ENCODE measurements at places on chromosomes 3 and 15.

- DNase-seq = no peak
Measured at GRCh38 chr15:59104602-59104911, 389 bp upstream of the CCNB2 start.

DNA sequence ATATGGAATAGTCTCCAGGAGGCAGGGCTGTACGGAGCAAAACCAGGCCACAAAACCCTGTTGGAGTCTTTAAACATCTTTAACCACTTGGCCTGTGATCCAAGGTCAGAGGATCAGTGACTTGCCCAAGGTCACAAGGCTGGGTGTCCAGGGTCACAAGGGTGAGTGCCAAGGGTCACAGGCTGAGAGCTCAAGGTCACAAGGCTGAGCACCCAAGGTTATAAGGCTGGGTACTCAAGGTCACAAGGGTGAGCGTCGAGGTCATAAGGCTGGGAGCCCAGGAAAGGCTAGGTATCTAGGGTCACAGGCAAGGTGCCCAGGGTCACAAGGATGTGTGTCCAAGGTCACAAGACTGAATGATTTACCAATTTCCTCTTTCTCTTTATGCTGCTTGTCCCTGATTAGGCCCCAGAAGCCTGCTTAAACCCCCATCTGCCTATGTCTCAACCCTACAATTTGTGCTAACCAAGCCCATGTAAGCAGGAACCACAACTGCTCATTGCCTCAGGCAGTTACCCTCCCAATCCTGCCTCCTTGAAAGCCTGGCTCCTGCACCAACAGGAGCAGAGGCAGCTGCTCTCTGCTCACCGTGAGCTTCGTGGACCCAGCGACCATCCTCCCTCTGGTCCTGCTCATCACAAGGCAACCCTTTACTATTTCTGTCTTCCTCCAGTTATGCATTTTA, 51.5 kb downstream of the MGLL start:
- no peak for DNase-seq

- DNase-seq = no peak
Measured at GRCh38 chr15:39487458-39487735, 93.5 kb upstream of the THBS1 start.

DNA sequence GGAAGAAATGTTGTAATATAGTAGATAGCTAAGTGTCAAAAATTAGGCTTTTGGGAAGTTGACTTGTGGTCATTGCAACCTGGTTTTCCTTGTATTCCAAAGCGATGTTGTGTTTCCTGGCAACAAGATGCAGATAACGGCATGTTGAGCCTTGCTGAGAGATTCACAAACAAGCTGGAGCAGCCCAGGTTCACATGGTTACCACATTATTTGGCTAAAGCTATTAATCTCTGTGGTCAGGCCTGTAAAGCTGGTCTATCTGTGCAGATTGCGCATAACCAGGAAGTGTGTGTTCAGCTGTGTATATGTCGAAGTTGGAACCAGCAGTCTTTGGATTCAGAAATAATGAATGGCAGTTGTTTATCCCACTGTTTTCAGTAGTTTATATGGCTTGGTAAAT, 6.6 kb downstream of the TIPARP start:
- no peak for DNase-seq

- DNase-seq = no peak
Measured at GRCh38 chr3:118818386-118818785, 216.3 kb downstream of the IGSF11 start.

DNA sequence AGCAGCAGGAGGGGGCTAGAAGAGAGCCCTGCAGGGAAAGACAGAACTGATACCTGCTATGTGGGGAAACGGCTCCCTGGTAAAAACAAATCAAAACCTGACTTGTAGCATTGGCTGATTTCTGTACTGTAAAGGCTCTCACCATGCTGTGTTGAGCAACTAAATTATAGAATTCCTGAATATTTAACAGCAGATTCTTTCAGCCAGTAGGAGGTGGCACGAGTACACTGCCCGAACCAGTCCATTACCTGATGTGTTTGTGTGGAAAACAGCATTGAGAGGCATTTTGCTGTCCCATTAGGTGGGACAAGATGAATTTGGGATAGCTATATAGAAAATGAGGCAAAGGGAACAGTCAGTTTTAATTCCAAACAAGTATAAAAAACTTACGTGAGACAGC, 201.2 kb downstream of the ATP10A start:
- no peak for DNase-seq

- peak; percentile 65 for DNase-seq
Measured at GRCh38 chr15:40367686-40368611, 9.9 kb downstream of the DISP2 start.

- DNase-seq = no peak
Measured at GRCh38 chr15:76204109-76204845, 107.0 kb downstream of the ETFA start.

DNA sequence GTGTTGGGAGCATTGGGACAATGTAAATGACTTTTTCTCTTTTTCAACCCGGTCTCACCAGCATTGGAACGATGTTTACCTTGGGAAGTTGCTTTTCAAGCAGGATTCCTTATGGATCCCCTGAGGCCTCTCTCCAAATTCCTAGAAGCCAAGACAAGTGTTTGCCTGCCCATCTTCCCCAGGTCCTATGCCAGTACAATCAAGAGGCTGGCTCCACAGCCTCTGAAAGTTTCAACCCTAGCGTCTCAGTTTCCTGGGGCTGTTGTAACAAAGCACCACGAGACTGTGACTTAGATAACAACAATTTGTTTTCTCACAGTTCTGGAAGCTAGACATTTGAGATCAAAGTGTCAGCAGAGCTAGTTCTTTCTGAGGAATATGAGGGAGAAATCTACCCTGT, 347.2 kb upstream of the UMPS start:
- no peak for DNase-seq

DNA sequence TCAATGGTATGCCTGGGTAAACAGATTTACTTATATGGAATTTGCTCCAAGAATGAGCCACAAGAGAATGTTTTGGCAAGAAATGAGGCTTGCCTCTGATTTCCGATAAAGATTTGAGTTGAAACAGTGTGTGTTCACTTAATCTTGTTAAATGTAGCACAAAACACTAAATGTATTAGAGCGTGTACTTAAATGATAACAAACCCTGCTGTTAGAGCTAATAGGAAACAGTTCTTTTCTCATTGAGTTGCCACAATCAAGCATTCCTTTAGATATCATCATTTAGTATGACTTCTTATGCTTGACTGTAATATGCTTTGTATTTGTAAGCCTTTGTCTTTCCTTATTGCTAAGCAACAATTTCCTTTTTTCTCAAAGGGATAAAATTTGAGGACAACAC, 353.6 kb upstream of the ZNF717 start:
- no peak for DNase-seq

- no peak for DNase-seq
Measured at GRCh38 chr3:188931036-188931435, 240.7 kb upstream of the TPRG1 start.

GRCh38 chr3:70040386-70040785, 40.9 kb downstream of the SAMMSON start:
- no peak for DNase-seq

DNA sequence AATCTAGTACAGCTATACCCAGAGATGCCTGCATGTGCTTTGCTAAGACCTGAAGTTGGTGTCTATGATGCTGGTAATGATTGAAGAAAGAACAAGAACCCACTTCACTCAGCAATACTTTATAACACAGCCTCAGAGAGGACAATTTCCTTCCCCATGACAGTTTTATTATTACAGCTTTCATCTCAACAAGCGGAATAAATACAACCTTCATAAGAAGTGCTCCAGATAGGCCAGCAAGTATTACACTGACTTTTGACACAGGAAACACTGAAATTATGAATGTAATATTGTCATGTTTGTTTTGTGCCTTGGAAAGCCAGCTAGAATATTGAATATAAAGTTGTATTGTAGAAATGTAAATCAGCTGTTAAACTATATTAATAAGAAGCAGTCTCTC, 557.4 kb upstream of the ARPP21 start:
- DNase-seq = no peak

- DNase-seq = no peak
Measured at GRCh38 chr3:52712291-52713212, 6.6 kb downstream of the SPCS1 start.

DNA sequence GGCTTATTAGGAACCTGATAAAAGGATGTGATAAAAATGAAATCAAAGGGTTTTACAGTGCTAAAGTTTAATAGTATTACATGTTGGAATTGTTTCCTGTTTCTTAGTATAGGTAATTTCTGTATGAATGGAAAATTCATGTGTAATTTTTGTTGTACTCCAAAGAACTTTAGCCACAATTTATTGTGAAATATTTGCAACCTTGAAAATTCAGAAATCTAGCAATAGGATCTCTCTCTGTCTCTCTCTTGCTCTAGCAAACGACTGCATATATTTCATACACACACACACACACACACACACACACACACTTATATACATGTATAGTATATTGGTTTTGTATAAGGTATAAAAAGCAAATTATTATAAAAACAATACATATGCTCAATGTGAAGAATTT, 59.6 kb downstream of the PIAS1 start:
- no peak for DNase-seq

GRCh38 chr3:46856576-46857471, 6.4 kb downstream of the MYL3 start:
- DNase-seq = no peak

GRCh38 chr3:82354228-82354627, 592.8 kb upstream of the GBE1 start:
- no peak for DNase-seq

- no peak for DNase-seq
Measured at GRCh38 chr15:35963326-35963725, 417.4 kb upstream of the DPH6 start.

DNA sequence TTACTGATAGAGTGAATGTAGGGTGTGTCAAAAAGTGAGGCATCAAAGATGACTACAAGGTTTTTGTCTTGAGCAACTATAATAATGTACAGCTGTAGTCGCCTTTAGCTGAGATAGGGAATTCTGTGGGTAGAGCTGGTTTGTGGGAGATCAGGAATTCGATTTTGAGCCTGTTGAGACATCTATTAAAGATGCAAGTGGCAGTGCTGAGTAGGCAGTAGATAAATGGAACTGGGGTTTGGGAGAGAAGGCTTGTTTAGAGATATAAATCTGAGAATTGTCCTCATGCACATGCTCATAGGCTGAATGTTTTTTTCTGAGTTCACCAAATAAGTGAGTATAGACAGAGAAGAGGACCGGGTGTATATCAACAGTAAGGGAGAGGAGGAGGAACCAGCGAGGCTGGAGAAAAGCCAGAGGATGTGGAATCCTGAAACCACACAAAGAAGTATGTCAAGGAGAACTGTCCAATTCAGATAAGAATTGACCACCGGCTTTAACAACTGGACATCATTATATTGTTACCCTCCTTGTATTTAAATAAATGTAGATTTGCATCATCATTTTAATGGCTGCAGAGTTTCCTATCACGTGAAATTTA, 146.0 kb upstream of the TNIK start:
- DNase-seq = no peak

- no peak for DNase-seq
Measured at GRCh38 chr3:194285024-194285849, 65.9 kb downstream of the CPN2 start.

DNA sequence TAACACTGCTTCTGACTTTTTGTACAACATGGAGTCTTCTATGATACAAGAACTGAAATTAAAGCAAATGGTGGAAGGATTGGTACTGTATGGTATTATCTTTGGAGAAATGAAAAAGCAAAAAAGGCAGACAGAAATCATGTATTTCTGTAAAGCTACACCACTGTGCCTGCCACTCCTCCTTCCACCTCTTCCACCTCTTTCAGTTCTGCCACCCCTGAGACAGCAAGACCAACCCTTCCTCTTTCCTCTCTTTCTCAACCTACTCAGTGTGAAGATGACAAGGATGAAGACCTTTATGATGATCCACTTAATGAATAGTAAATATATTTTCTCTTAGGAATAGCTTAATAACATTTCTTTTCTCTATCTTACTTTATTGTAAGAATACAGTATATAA, 57.0 kb downstream of the CD200 start:
- DNase-seq = no peak

- DNase-seq = peak; percentile 39
Measured at GRCh38 chr3:98557324-98558010, 25.7 kb downstream of the GPR15 start.

DNA sequence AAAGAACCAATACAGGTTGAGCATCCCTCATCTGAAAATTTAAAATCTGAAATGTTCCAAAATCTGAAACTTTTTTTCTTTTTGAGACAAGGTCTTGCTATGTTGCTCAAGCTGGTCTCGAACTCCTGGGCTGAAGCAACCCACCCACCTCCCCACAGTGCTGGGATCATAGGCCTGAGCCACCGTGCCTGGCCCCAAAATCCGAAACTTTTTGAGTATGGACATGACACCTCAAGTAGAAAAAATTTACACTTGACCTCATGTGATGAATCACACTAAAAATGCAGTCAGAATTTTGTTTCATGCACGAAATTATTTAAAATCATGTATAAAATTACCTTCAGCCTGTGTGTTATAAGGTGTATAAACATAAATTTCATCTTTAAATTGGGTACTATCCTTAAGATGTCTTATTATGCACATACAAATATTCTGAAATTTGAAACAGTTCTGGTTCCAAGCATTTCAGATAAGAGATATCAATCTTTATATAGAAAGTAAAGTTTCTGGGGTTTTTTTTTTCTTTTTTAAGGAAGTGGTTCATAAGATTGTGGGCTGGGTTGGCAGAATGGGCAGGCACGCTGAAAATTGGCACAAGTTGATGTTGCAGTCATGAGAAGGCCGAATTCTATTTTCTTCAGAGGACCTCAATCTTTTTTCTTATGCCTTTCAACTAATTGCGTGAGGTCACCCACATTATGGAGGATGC, 72.5 kb downstream of the SPRED1 start:
- DNase-seq = no peak

- peak; percentile 68 for DNase-seq
Measured at GRCh38 chr3:69671082-69671952, 67.9 kb upstream of the MITF start.

DNA sequence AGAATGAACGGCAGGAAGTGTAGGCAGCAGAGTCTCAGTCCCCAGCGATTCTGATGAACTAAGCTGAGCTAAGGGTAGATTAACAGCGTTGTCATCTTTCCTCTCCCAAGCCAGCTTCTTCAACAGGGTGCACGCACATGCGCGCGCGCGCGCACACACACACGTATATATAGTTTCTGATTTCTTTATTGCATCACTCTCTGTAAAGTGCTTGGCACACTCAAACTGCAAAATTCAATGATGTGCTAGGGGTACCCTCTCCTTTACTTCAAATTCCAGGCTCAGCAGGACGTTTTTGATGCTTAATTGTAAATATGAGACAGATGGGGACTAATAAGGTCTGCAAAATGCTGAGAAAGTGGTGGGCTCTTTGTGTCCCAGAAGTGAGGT, 26.1 kb upstream of the VPS8 start:
- no peak for DNase-seq

GRCh38 chr3:177694316-177694715, 497.0 kb upstream of the TBL1XR1 start:
- no peak for DNase-seq

- no peak for DNase-seq
Measured at GRCh38 chr15:95932676-95933075, 397.8 kb upstream of the NR2F2 start.

DNA sequence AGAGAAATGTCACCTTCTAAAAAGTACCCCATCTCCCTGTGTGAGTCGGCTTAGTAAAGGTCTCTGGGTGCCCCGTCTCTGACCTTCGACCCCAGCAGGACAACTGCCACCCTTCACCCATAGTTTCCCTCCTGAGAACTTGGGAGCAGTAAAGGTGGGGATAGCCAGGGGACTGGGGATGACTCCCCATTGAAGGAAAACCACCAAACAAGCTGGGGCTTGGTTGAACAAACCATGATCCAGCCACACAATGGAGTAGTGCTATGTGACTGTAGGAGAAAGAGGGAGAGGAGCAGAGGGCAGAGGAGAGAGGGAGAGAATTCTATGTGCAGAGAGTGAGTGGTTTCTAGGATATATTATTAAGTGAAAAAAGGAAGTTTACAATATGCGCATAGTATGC, 33.7 kb downstream of the IDH3A start:
- no peak for DNase-seq
